ENCODE measurements at places on chromosomes 12 and 14. TPM values are rescaled to one million over a fixed set of nuclear protein-coding genes. Genes with fewer than 3 reads are reported as not detected.

- no peak overlapping the region for H3K27ac ChIP-seq
- no peaks in the 10 kb centered on the region for H3K4me1 ChIP-seq
- no peak for DNase-seq
- peaks cover 16% of the 10 kb centered on the region for H3K27me3 ChIP-seq
- H3K4me3 ChIP-seq, result no peak overlapping the region
- H3K36me3 ChIP-seq, result no peaks in the 10 kb centered on the region
Observed at GRCh38 chr12:27936196-27936595, 36.3 kb downstream of the PTHLH start.

Gene KCNJ8
- total RNA-seq, result not detected

- no peak for DNase-seq
- H3K4me1 ChIP-seq, result peaks cover 59% of the 10 kb centered on the region
- H3K27ac ChIP-seq, result peak overlapping the region; percentile 96
- H3K36me3 ChIP-seq, result peaks cover 8% of the 10 kb centered on the region
- H3K4me3 ChIP-seq, result peak overlapping the region; percentile 54
Observed at GRCh38 chr14:89720076-89720687, 234.3 kb downstream of the EFCAB11 start.

DNA sequence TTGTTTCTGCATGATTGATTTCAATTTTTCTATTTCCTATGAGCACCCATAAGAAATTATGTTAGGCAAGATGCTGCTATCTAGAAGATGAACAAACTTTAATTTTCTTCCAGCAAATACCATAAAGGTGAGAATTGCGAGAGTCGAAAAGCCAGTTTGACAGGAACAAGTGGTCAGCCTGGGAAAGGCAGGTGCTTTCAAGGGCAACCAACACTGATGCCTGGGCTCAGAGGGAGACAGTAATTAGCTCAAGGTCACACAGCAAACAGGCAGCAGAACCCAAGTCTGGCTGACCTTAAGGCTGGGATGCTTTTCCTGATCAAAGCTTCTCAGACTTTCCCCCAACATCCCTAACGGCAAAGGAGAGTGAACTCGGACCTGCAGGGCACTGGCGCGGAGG is 6.8 kb upstream of the OTUB2 start:
- H3K27me3 ChIP-seq, result peaks cover 8% of the 10 kb centered on the region
- no peak overlapping the region for H3K27ac ChIP-seq
- H3K36me3 ChIP-seq, result no peaks in the 10 kb centered on the region
- H3K4me3 ChIP-seq, result no peak overlapping the region
- DNase-seq, result no peak
- peaks cover 32% of the 10 kb centered on the region for H3K4me1 ChIP-seq

Gene FOXG1
- total RNA-seq, result not detected

GRCh38 chr12:128267651-128268378 is 845 bp downstream of the TMEM132C start:
- no peak overlapping the region for H3K4me3 ChIP-seq
- H3K36me3 ChIP-seq, result no peaks in the 10 kb centered on the region
- no peak for DNase-seq
- no peaks in the 10 kb centered on the region for H3K4me1 ChIP-seq
- peaks cover 19% of the 10 kb centered on the region for H3K27me3 ChIP-seq
- no peak overlapping the region for H3K27ac ChIP-seq

- no peak overlapping the region for H3K27ac ChIP-seq
- DNase-seq, result no peak
- peaks cover 15% of the 10 kb centered on the region for H3K36me3 ChIP-seq
- no peak overlapping the region for H3K4me3 ChIP-seq
Observed at GRCh38 chr12:125136702-125137101, 71.5 kb downstream of the AACS start.

DNA sequence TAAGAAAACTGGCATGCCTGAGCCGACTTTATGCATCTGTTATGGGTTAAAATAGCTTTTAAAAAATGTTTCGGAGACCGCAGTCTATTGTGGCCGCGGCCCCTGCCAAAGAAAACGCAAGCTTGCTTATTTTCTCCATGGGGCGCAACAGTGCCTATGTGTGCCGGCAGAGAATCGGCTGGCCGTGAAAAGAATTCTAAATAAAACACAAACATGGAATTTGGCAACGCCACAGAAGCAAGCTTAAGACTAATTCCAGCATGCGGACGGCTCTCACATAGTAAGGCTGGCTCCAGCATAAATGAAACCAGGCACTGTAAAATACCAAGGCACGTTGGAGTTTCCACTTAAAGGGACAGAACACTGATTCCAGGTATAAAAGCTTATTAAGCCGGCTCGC is 56.7 kb downstream of the BCL11B start:
- peaks cover 83% of the 10 kb centered on the region for H3K4me1 ChIP-seq
- peaks cover 40% of the 10 kb centered on the region for H3K36me3 ChIP-seq
- peak overlapping the region; percentile 69 for H3K27ac ChIP-seq
- DNase-seq, result no peak

- no peaks in the 10 kb centered on the region for H3K27me3 ChIP-seq
- no peak overlapping the region for H3K4me3 ChIP-seq
- H3K36me3 ChIP-seq, result no peaks in the 10 kb centered on the region
- no peak overlapping the region for H3K27ac ChIP-seq
- H3K4me1 ChIP-seq, result no peaks in the 10 kb centered on the region
- DNase-seq, result no peak
Observed at GRCh38 chr12:81005606-81006005, 67.9 kb upstream of the LIN7A start.

Gene ANKLE2
- 152 TPM for total RNA-seq

Gene SLC25A47
- total RNA-seq, result not detected

DNA sequence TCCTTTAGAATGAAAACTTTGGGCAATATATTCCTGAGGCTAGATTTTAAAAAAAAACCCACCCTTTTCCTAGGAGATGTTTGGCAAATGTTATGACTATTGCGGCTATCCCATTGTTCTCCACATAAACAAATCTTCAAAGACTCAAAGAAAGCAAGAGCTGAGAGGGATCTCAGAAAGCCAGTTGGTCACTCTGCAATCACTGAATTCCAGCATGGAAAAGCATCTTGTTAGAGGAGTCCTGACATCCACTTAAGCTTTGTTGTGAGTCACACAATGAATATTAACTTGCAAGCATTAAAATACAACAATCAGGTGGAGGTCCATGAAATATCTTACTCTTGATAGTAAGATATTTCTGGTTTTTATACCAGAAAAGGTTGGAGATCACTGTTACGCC is 11.0 kb upstream of the PTPRB start:
- H3K27me3 ChIP-seq, result peaks cover 9% of the 10 kb centered on the region
- H3K27ac ChIP-seq, result no peak overlapping the region
- peaks cover 7% of the 10 kb centered on the region for H3K4me1 ChIP-seq
- no peak overlapping the region for H3K4me3 ChIP-seq
- no peaks in the 10 kb centered on the region for H3K36me3 ChIP-seq

Gene TMTC1
- total RNA-seq, result 1.4 TPM

Gene GPRC5D
- not detected for total RNA-seq

DNA sequence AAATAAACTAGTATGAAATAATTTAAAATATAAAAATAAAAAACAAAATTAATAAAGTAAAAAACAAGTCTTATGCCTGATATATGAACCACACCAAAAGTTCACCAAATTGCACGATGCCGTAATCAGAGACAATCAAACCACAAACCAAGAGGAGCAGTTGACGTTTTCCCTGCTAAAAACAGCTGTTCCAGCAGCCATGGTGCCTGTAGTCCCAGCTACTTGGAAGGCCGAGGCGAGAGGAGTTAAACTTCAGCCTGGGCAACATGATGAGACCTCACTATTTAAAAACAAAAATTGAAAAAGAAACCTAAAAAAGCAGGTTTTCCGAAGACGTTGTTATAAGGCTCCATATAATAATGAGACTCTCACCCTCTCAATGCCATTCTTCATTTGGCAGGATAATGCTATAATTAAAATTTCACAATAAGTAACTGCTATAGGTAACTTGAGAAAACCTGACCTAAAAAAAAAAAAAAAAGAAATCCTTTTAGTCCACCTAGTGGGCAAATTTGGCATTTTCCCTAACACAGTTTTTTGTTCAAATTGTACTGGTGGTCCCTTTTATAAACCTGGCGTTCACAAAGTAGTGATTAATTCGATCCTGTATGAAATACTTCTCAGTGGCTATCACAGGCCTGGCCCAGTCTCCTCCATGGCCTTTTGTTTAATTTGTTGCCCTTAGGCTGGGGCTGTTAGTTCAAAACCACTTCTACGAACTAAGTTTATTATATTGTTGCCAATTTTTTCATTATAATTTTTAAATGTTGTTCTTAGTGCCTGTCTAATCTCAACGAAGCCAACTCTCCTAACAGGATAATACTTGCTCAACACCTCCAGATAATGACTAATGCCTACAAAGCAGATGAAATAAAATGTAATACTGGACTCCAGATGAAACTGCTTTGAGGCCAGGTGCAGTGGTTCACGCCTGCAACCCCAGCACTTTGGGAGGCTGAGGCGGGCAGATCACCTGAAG is 62.1 kb downstream of the TNFAIP2 start:
- no peak overlapping the region for H3K4me3 ChIP-seq
- H3K36me3 ChIP-seq, result no peaks in the 10 kb centered on the region
- no peaks in the 10 kb centered on the region for H3K4me1 ChIP-seq
- H3K27me3 ChIP-seq, result peaks cover 42% of the 10 kb centered on the region

- no peaks in the 10 kb centered on the region for H3K27me3 ChIP-seq
- H3K27ac ChIP-seq, result no peak overlapping the region
- H3K4me3 ChIP-seq, result no peak overlapping the region
- H3K36me3 ChIP-seq, result no peaks in the 10 kb centered on the region
Observed at GRCh38 chr12:43338848-43339526, 213.0 kb downstream of the ADAMTS20 start.

- no peaks in the 10 kb centered on the region for H3K27me3 ChIP-seq
- H3K4me3 ChIP-seq, result peak overlapping the region; percentile 97
- H3K36me3 ChIP-seq, result peaks cover 55% of the 10 kb centered on the region
Observed at GRCh38 chr12:111842556-111843396, 748 bp downstream of the MAPKAPK5 start.

DNA sequence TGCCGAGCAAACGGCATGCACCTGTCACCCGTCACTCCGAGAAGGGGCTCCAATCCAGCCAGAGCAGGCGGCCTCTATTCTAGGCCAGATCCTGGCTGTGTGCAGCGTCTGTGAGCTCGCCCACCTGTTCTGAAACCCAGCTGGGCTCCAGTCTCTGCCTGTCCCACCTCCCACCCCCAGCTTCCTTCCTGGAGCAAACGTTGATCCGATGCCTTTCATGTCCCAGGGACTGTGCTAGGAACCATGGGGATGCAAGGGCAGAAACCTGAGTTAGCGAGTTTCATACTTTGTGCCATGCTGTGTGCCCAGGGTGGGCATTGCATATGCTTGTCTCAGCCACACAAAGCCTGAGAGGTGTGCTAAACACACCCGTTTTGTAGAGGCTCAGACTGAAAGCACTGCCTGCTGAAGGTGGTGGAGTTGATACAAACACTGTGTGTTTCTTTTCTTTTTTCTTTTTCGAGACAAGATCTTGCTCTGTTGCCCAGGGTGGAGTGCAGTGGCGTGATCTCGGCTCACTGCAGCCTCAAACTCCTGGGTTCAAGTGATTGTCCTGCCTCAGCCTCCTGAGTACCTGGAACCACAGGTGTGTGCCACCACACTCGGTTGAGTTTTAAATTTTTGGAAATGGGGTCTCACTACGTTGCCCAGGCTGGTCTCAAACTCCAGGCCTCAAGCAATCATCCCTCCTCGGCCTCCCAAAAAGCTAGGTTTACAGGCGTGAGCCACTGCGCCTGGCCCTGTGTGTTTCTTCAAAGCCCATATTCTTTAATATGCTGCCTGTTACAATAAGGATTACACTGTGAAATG is 84.1 kb upstream of the MED13L start:
- no peak overlapping the region for H3K4me3 ChIP-seq
- H3K4me1 ChIP-seq, result peaks cover 24% of the 10 kb centered on the region
- no peaks in the 10 kb centered on the region for H3K36me3 ChIP-seq
- H3K27ac ChIP-seq, result no peak overlapping the region
- no peaks in the 10 kb centered on the region for H3K27me3 ChIP-seq
- DNase-seq, result no peak

Gene SYNDIG1L
- total RNA-seq, result not detected

- H3K36me3 ChIP-seq, result no peaks in the 10 kb centered on the region
- no peaks in the 10 kb centered on the region for H3K4me1 ChIP-seq
- no peak overlapping the region for H3K4me3 ChIP-seq
- no peak overlapping the region for H3K27ac ChIP-seq
Observed at GRCh38 chr14:104927432-104927816, 2.7 kb downstream of the PLD4 start.

Gene DDHD1
- total RNA-seq, result 53.7 TPM

Gene OR10AD1
- not detected for total RNA-seq

DNA sequence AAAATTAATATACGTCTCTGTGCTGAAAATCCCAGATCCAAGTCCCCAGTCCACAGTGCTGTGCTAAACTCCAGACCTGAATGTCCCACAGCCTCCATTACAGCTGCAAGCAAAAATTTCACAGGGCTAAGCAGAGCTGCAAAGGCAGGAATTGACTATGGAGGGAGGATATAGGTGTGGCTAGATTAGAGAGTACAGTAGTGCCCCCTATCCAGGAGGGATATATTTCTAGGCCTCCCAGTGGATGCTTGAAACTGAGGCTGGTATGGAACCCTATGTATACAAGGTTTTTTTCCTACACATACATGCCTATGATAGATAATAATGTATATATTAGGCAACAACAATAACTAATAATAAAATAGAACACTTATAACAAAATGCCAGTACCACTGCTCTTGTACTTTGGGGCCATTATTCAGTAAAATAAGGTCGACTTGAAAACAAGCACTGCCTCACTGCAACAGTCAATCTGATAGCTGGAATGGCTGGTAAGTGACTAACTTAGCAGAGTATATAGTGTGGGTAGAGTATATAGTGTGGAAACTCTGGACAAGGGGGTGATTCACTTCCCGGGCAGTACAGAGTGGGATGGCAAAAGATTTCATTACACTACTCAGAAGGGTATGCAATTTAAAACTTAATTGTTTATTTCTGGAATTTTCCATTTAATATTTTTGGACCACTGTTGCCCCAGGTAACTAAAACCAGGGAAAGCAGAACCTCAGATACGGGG is 82.7 kb downstream of the C14orf132 start:
- no peaks in the 10 kb centered on the region for H3K36me3 ChIP-seq
- DNase-seq, result no peak
- no peaks in the 10 kb centered on the region for H3K27me3 ChIP-seq
- peaks cover 27% of the 10 kb centered on the region for H3K4me1 ChIP-seq

- DNase-seq, result no peak
- no peaks in the 10 kb centered on the region for H3K27me3 ChIP-seq
- H3K36me3 ChIP-seq, result no peaks in the 10 kb centered on the region
- no peak overlapping the region for H3K4me3 ChIP-seq
- no peaks in the 10 kb centered on the region for H3K4me1 ChIP-seq
Observed at GRCh38 chr12:71551529-71551928, 111.9 kb downstream of the LGR5 start.

DNA sequence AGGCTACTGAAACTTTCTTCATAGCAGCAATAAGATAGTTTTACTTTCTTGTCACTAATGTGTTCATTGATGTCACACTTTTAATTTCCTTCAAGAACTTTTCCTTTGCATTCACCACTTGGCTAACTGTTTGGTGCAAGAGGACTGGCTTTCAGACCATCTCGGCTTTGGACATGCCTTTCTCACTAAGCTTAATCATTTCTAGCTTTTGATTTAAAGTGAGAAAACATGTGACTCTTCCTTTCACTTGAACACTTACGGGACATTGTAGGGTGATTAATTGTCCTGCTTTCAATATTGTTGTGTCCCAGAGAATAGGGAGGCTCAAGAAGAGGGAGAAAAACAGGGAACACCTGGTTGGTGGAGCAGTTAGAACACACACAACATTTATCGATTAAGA is 41.9 kb downstream of the IFNG start:
- no peaks in the 10 kb centered on the region for H3K27me3 ChIP-seq
- DNase-seq, result no peak
- H3K4me1 ChIP-seq, result peaks cover 41% of the 10 kb centered on the region
- H3K27ac ChIP-seq, result peak overlapping the region; percentile 38

Gene MAGOHB
- 69.4 TPM for total RNA-seq

- no peak for DNase-seq
- no peaks in the 10 kb centered on the region for H3K36me3 ChIP-seq
- H3K4me1 ChIP-seq, result no peaks in the 10 kb centered on the region
- peaks cover 13% of the 10 kb centered on the region for H3K27me3 ChIP-seq
Observed at GRCh38 chr14:90511252-90511651, 114.4 kb downstream of the CALM1 start.
